ENCODE measurements at places on chromosomes 4 and X.
A peak's percentile ranks its signal among the peaks of the same experiment; 100 is the strongest.

DNA sequence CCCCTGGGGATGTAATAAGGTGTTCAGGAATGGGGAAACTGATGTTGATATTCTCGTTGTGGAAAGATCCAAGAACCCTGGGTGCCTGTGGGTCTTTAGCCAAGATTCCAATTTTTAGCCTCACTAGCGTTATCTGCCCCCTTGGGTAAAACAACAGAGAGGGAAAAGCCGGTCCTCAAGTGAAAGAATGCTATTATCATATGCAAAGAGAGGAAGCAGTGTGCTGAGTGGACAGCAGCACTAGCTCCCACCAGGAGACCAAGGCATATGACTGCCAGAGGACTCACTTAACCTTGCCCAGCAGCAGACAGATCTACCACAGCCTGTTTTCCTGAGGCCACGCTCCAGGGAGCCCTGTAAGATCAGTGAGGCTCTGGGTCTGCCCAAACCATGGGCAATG lies 257.9 kb upstream of the CPEB2 start:
- DNase-seq: no peak

DNA sequence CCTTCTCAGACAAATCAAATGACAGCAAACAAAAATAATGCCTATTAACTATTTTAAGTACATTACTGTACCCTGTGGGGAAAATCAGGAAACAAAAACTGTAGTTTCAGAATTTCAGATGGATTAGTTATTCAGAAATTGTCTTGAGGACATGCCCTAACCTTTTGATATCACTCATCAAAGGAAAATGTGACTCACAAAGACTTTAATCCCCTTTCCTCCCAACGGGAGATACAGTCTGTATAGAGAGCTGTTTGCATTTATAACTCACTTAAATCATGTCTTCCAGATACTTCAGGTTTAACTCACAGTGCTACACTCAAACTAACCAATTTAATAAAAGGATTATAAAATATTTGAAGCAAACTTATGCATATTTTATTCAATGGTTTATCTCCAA lies 304.0 kb downstream of the MAPK10 start:
- no peak for DNase-seq

DNA sequence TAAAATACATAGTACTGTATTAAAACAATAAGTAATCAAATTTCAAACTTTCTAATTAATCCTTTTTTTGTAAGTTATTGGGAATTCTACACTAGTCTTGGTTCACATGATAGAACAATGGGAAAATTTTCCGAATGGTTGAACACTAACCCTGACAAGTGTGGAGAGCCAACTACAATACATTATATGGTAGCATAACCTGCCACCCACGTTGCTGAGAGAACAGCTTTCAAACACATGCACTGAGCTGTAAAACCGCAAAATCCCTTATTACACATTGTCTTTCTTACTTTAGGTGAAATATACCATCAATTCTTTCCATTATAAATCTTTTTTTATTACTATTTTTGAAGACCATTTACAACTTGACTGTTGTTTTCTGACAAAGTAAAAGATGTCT lies 54.7 kb downstream of the ANAPC10 start:
- DNase-seq: no peak

DNA sequence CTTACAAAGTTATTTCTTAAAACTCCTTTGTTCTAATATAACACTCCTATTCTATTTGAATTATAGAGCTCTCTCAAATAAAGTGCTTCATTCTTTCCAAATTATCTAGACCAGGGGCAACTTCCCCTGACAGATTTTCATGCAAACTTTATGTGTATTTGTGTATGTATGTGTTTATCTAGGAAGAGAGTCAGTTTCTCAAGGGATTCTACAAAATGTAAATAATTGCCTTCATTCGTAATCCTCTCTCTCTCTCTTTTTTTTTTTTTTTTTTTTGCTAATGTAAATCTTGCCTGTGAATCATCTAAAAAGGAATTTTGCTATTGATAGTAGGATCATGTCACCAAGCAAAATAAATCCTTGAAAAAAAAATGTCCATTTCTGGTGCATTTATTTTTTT lies 38.9 kb upstream of the RBPJ start:
- no peak for DNase-seq

GRCh38 chr4:189136462-189136861 lies 804.2 kb upstream of the FRG1 start:
- DNase-seq: no peak

- DNase-seq: no peak
Observed at GRCh38 chr4:165481053-165481835, 102.4 kb downstream of the CPE start.

DNA sequence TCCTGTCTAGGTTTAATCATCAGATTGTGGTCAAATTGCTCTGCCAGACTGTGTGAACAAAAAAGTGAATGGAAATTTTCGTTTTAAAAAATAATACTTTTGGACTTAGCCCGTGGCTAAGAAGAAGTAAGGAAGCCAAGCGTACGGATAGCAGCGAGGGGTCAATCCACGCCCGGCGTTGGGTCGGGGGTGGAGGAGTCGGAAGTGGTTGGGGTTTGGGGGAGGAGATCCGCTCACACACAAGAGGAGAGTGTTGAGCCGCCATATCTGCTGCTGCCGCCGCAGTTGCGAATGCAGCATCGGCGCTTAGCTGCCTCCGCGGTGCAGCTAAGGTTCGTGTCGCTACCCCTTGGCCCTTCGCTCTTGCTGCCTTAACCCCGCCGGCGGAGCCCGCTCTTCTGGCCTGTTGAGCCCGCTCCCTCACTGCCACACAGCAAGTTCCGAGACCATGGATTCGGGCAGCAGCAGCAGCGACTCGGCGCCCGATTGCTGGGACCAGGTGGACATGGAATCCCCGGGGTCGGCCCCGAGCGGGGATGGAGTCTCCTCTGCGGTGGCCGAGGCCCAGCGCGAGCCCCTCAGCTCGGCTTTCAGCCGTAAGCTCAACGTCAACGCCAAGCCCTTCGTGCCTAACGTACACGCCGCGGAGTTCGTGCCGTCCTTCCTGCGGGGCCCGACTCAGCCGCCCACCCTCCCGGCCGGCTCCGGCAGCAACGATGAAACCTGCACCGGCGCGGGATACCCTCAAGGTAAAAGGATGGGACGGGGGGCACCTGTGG lies at the start of gene GSPT2:
GSPT2 (plus strand) TSS at position 264 of the 779 bp plus-strand sequence; CDS start at position 449, 185 bp downstream.
- peak; percentile 25 for DNase-seq

DNA sequence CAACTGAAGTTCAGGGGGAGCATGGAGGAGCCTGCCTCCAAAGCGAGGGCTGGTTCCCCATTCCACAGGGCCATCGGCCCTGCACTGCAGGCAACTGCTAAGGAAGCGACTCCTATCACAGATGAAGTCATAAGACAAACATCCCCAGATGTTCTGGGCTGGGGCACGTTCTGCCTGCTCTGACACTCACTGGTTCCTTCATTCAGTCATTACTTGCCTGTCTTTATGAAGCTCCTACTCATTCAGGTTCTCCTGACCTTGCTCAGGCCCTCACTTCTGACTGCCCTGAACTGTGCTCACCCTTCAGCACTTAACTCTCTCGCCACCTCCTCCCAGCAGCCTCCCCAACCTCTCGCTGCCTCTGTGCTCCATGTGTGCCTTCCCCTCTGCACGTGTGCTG lies 2.5 kb upstream of the SLC2A9 start:
- DNase-seq: no peak

GRCh38 chrX:41332408-41333002 lies 1.5 kb upstream of the DDX3X start:
- no peak for DNase-seq

DNA sequence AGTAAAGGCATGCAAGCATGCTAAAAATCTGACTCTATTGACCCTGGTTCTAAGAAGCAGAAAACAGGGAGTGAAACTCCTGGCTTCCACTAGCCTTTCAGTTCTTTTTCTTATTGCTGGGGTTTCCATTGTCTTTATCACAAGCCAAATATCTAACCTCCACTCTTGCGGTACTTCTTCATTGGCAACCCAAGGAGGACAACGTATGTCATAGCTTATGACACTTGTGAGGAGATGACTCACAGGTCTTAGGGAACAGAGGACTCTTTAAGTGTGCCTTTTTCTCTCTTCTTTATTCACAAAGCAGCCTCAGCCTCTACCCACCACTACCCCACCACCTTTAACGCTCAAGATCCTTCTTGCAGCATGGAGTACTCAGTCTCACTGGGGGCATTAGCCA lies 124.2 kb downstream of the GUCY2F start:
- DNase-seq: no peak

DNA sequence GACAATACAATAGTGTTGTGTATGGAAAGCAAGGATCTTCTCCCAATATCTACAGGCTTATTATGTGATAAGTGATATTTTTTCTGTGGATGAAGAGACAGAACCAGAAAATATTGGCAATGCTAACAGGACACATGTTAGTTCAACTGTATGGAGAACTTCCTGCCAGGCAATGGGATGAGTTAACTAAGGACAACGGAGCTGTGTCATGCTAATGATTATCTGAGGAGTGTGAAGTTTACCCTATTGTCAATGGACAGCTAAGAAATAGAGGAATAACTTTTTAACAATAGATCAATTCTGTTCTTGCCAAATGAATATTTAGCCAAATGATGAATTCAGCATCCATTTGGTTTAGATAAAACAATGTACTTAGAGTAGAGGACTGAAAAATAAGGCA lies 180.0 kb downstream of the GALNTL6 start:
- DNase-seq: no peak

DNA sequence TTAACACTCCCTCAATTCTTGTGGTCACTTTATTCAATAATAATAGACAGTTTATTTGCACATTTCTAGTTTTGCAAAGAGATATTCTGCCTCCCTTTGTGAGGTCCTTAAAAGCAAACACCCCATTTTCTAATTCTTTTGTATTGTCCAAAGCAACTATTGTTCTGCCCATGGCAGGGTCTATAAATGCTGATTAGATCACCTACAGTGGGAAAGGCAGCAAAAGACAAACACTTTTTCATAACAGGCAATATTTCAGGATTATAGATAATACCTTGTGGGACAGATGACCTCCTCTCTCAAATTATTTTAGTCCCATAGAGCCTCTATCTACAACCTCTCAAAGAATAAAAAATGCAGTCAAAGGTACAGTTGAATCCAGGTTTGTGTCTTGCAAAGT lies 28.6 kb downstream of the COMMD8 start:
- no peak for DNase-seq

DNA sequence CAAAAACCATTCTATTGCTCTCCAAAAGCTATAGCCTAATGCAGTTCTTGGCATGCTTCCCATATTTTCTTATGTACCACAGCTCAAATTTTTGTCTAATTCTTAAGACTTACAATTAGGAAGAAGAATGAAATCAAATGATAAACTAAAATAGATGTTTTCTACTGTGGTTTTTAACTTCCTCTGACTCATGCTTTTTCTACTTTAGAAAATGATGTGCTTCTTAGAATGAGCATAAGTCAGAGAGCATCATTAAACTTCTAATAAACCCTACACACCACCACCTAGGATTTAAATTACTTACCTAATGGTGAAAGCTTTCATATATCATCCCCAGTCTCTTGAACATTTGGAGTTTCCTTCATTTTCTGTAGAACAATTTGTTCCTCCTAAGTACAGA lies 217.0 kb upstream of the NDST3 start:
- no peak for DNase-seq

DNA sequence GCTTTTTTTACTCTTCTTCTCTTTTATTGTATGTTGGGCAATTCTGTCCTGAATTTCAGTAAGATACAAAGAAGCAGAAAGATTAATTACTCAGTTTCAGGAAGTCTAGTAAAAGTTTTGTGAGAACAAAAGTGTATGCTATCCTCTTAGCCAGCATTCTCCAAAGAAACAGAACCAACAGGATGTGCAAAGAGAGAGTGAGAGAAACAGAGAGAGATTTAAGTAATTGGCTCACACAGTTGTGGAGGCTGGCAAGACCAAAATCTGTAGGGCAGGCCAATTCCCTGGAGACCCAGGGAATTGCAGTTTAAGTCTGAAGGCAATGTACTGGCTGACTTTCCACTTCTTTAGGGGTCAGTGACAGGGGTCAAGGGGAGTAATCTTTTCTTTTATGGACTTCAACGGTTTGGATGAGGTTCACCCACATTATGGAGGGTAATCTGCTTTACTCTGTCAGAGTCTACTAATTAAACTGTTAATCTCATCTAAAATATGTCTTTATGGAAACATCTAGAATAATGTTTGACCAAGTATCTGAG lies 59.2 kb upstream of the SLC39A8 start:
- DNase-seq: no peak

DNA sequence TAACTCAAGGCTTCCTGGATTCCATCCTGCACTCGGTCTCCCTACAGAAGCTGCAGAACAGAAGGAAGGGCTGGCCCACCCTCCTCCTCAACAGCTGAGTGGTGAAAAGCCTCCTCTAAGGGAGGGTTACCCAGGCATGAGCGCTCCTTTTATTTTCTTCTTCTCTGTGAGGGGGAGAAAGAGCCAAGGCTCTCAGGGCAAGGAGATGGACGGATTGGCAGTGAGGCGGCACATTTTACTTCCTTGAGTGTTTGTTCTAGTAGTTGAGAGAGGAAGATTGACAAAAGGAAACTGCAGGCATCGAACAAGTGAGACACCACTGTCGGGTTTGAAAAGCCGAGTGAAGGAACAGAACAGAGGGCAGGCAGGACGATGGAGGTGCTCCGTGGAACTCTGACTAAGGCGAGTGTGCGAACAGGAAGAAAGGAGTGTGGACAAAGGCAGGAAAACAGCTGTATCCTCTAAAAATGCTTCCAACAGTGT lies 38.4 kb upstream of the STS start:
- DNase-seq: no peak

GRCh38 chrX:53442322-53442631 lies 8.1 kb upstream of the HSD17B10 start:
- DNase-seq: no peak

- no peak for DNase-seq
Observed at GRCh38 chr4:145281951-145282350, 101.6 kb upstream of the OTUD4 start.

DNA sequence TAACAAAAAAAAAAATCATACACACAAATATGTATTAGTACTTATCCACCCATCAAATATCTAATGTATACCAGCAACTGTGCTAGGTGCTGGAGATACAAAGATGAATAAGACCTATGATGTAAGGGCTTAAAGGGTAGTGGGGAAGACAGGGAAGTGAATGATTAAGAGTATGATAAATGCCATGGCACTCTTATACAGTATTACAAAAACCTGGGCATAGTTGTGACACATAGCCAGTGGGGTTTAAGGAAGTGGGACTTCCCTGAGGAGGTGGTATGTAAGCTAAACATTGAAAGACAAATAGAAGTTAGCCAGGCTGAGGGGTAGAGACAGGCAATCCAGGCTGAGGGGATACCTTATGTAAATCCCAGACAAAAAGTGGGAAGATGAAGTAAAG lies 23.5 kb downstream of the CHM start:
- DNase-seq: no peak

GRCh38 chr4:167021545-167022155 lies 212.6 kb downstream of the SPOCK3 start:
- peak; percentile 36 for DNase-seq

GRCh38 chr4:169436734-169437133 lies 166.0 kb upstream of the SH3RF1 start:
- no peak for DNase-seq

GRCh38 chr4:59597536-59598329 lies 1602.4 kb upstream of the ADGRL3 start:
- DNase-seq: no peak
